Caco-2 (cell line): ENCODE measurements at places on chromosomes 11 and 22. TPM values are rescaled to one million over a fixed set of nuclear protein-coding genes. Genes with fewer than 3 reads are reported as not detected.

The KCNJ1 gene
- not detected in 2 replicates for total RNA-seq

The SERPIND1 gene
- 1.3 and 1.5 TPM in 2 replicates for total RNA-seq

The MMP3 gene
- 0.42 TPM in 1 of 2 replicates, not detected in the other for total RNA-seq

The SLC25A1 gene
- total RNA-seq = 142 and 155 TPM in 2 replicates

The TMEM45B gene
- total RNA-seq = 58.2 and 60.0 TPM in 2 replicates

The MS4A4A gene
- total RNA-seq = not detected in 2 replicates

GRCh38 chr22:36901411-36902142 is 11.9 kb upstream of the CSF2RB start:
- H3K4me3 ChIP-seq = no peak overlapping the region
- H3K27me3 ChIP-seq = no peaks in the 10 kb centered on the region
- H3K4me1 ChIP-seq = no peaks in the 10 kb centered on the region
- DNase-seq = no peak

GRCh38 chr11:33696411-33696810 is 4.2 kb downstream of the C11orf91 start:
- no peak overlapping the region for H3K4me3 ChIP-seq
- no peaks in the 10 kb centered on the region for H3K36me3 ChIP-seq
- no peak overlapping the region for H3K27ac ChIP-seq
- DNase-seq = no peak

- no peak for DNase-seq
- H3K27me3 ChIP-seq = no peaks in the 10 kb centered on the region
- H3K4me3 ChIP-seq = no peak overlapping the region
- no peak overlapping the region for H3K27ac ChIP-seq
- H3K4me1 ChIP-seq = peaks cover 22% of the 10 kb centered on the region
These were observed 20.0 kb upstream of the ZBTB16 start for GRCh38 chr11:114039551-114039950.

DNA sequence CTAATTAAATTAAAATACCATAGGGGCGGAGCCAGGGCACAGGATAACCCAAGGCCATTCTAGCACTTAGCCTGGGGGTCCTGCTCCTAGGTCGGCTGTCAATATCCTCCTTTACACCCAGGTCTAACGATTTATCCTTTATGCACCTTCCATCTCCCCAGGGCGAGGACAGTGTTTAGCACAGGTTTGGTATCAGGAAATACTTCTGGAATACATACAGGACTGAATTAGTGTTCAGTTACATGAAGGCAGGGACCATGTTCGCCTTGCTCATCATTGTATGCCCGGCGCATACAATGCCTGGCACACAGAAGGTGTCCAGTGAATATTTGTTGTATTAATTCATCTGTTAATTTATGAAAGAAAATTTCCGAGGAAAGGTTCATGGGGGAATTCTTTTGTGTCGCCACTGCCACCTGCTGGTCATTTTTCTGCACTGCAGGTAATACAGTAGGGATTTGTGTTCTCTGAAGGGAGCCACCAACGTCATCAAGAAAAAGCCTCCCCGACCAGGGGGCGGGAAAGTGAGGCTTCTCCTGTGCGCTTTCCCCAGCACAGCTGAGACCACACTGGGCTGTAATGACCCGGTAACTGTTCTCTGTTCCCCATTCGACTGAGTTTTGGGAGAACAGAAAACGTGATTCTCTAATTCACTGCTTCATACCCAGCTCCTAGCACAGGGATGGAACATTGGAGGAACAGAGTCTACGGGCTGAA is 68.7 kb upstream of the ASPHD2 start:
- no peaks in the 10 kb centered on the region for H3K36me3 ChIP-seq
- H3K27ac ChIP-seq = no peak overlapping the region
- no peak overlapping the region for H3K4me3 ChIP-seq
- no peaks in the 10 kb centered on the region for H3K4me1 ChIP-seq
- no peaks in the 10 kb centered on the region for H3K27me3 ChIP-seq

- peaks cover 1% of the 10 kb centered on the region; the same call in 1 of the 2 replicates for H3K36me3 ChIP-seq
- H3K27me3 ChIP-seq = no peaks in the 10 kb centered on the region
- no peak for DNase-seq
- peaks cover 11% of the 10 kb centered on the region; the same call in 1 of the 2 replicates for H3K4me1 ChIP-seq
- no peak overlapping the region for H3K4me3 ChIP-seq
These were observed 2.9 kb downstream of the FAM118B start for GRCh38 chr11:126214441-126214840.

- no peak overlapping the region for H3K4me3 ChIP-seq
- peaks cover 35% of the 10 kb centered on the region for H3K4me1 ChIP-seq
- peak; percentile 87 for DNase-seq
- H3K36me3 ChIP-seq = peaks cover 3% of the 10 kb centered on the region
- H3K27me3 ChIP-seq = no peaks in the 10 kb centered on the region
- no peak overlapping the region for H3K27ac ChIP-seq
These were observed 12.2 kb upstream of the MFNG start for GRCh38 chr22:37498289-37498909.
